Hematopoietic multipotent progenitor cell treated with erythropoietin and hydrocortisone succinate and interleukin-3 and kit ligand, for 8 days (in vitro differentiated cells): ENCODE measurements at places on chromosomes 12 and 14.

DNA sequence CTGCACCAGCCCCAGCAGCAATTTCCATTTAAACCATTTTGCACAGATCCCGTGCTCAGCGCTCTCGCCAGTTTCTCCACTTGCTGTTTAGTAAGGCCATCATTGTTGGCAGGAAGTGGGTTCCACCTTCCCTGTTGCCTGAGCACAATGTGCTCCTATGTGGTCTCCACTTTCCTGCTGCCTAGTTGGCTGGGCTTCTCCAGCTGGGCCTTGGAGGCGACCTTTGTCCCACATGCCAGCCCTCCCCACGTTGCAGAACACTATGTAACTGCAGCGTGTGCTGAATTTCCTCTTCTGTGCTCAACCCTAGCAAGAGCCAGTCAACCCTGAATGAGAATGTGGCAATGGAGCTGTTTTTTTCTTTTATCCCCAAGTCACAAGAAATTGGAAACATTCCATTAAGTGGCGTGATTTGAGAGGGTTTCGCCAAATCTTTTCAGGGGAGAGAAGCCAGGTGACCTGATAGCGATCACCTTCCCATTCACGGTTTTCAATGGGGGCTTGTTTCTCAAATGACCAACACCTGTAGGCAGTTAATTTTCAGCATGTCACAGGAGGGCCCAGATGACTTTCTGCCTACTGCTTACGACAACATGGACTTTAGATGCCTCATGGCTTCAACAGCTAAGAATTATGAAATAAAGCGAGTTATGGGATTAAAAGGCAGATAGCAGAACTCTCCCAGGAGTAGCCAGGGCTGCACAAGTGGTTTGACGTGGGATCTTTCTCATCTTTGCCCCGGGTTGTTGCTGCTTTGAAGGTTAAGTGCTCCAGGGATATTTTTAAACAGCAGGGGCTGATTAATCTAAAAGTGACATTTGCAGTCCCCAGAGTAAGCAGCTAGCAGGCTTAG is at the start of gene ACACB:
ACACB (plus strand) TSS at position 830 of the 853 bp plus-strand sequence. CDS start 22,819 bp downstream, outside the sequence.
- no peak for DNase-seq

DNA sequence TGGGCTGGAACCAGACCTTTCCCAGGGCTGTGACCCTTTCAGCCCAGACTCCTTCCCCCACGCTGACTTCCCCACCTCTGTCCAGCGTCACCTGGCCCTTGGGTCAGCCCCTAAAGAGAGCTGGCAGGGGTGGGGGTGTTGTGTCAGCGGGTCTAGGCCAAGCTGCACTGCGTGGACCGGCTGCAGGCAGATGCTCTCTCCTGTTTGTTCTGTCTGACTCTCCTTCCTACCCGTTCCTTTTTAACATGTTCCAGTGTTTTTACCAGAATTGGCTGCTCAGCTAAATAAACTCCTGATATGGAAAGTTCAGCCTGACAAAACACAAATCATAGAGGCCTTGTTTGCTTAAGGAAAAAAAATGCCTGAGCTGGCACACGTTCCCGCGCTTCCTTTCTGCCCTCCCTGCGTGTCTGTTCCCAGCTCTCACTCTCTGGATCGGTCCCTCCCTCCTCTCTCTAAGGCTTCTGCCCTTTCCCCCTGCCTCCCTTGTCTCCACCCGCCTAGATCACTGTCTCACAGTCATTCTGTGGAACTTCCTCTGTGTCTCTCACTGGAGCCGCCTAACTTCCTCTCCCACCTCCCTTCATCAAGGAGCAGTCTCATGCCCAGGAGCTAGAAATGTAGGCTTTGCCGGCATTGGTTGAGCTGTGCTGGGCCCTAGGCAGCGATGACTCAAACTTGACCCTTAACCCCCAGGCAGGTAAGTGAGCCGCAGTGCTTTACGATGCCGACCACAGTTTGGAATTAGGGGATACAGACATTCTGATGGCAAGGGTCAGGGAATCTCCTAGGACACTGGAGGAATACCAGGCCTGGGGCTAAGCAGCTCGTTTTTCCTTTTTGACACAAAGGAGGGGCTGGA is 15.5 kb upstream of the MLXIP start:
- DNase-seq = peak; percentile 35

- DNase-seq = no peak
These were observed 417.0 kb upstream of the RGS6 start for GRCh38 chr14:71514941-71515919.

DNA sequence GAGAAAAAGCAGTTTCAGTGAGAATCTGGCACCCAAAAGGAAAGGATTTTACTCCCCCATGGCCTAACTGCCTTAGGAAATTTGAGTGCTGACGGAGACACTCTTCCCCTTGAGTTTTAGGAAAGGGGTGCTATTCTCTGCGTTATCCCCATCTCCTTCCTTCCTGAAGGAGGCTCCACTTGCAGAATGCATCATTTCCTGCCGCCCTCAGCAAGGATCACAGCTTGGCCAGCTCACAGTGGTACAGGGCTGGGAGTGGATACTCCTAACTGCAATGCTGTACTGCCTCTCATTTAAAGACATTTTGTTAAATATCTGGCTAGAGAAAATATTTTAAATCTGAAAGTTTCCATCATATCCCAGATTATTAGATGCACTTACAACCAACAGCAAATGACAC is 33.0 kb downstream of the RDH12 start:
- DNase-seq = no peak

GRCh38 chr14:97854918-97855317 is 1057.7 kb downstream of the VRK1 start:
- no peak for DNase-seq

DNA sequence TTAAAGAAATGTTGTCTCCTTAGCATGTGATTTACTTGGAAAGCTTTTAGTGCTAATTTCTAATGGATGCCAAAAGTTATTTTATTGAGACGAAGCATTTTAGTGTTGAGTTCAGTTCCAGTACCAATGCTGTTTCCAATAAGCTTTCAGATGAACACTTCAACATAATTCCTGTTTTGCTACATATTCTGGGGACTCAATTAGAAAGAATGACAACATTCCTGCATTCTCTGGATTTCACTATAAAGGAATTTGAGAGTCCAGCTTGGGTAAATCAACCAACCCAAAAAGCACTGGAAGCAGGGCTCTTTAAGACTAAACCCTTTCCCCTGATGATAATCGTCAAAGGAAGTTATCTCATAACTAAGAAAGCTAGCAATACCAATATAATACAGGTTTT is 353.0 kb upstream of the TMTC1 start:
- DNase-seq = no peak

DNA sequence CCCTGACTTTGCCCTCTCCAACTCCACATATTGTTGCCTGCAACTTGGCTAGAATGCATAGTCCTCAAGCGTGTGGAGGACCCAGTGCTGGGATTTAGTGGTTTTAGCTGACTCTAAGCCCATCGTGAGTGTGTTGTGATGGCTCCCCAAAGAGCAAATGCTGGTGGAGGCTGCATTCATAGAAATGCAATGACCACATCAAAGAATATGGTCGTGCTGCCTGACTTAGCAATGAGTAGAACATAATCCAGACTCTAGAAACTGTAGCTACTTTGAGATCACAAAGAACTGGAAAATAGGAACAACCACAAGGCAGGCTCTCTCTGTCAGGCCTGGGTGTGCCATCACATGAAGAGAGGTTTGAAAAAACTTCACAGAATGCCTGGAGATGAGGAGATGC is 1.3 kb downstream of the DYRK4 start:
- DNase-seq = no peak

GRCh38 chr12:2785017-2785416 is 9.8 kb upstream of the FKBP4 start:
- no peak for DNase-seq

DNA sequence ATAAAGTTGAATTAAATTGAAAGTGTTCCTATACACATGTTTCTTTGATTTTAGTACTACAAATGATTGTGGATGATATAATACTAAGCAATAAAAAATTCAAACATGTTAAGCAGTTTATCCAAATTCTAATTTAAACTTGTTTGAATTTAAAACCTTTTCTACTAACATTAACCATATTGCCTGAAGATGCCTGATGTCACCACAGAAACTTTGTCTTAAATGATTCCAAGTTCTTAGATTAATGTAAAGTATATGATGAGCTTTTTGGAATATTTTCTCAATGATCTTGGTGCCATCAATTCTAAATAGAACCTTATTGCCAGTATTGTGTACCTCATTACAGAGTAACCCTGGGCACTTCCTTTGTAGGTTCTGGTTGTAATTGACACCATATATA is 259.6 kb downstream of the NAV3 start:
- no peak for DNase-seq

GRCh38 chr12:1318327-1319031 is 275.9 kb downstream of the FBXL14 start:
- DNase-seq = no peak

GRCh38 chr12:22334410-22335100 is at the start of gene ST8SIA1:
Gene ST8SIA1 (minus strand): TSS chr12:22334707. CDS start chr12:22334232, 475 bp downstream.
- DNase-seq = no peak
